ENCODE measurements at places on chromosomes 16 and 17.
A peak's percentile ranks its signal among the peaks of the same experiment; 100 is the strongest.

DNA sequence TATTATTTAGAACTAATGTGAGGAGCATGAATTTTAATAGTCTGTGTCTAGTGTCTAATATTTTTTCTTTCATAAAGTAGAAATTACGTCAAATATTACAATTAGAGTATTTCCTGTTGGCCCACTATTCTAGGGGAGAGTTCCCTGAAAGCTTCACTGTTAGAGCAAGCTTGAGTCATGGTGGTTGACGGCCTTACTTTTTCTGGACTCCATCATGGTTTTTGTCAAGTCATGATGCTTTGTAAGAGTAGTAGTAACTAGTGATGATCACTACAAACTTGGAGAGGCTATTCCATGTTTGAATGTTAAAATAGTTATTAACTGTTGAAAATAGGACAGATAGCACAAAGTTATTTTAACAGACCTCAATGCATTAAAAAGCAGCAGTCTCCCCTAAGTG is 1.7 kb downstream of the PSMD11 start:
- no peak for DNase-seq

DNA sequence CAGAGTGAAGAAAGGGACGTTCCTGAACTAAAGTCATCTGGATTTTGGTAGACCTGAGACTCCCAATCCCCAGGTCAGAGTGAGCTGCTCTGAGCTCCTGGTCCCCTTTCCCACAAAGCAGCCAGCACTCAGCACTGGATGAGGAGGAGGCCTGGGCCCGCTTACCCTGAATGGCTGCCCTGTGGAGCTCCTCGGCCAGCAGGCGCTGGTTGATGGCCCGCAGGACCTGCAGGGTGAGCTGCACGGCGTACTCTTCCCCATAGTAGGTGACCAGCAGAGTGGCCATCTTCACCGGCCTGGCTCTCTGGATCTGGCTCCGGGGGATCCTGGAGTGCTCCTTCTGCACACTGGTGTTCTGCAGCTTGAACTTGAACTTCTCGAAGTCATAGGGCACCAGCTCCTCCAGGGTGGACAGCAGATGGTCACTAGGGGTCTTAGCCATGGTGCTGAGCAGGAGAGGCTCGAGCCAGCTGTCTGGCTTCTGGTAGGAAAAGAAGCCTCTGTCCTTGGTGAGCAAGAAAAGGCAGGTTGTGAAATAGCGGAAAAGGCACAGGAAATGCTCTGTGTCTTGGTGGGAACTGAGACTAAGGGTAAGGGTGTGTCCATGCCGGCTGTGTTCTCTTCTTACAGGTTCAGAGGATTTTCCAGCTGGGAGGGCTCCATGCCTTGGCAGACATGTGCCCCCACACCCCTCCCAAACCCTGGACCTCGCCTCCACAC is at the start of gene MEFV:
TSS of gene MEFV (minus strand) at position 488 of the 720 bp plus-strand sequence. CDS start at position 442, 46 bp downstream.
- no peak for DNase-seq

GRCh38 chr17:51559778-51560177 is 299.4 kb downstream of the UTP18 start:
- DNase-seq = no peak

DNA sequence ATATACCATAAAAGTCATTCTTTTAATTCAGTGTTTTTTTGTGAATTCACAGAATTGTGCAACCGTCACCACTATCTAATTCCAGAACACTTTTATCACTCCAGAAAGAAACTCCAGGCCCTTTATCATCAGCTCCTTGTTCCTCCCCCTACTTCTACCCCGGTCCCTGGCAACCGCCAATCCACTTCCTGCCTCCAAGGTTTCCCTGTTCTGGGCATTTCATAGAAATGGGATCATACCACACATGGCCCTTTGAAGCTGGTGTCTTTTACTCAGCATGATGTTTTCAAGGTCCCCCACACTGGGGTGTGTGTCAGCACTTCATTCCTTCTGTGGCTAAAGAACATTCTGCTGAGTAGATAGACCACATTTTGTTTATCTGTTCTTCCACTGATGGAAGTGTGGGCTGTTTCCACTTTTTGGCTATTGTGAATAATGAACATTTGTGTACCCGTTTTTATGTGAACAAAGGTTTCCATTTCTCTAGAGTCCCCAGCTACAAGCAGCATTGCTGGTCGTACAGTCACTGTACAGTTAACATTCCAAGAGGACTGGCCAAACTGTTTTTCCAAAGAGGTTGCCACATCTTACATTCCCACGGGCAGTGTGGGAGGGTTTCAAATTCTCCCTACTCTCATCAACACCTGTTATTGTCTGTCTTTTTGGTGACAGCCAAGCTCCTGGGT is 75.8 kb upstream of the ZNF469 start:
- DNase-seq = no peak

GRCh38 chr17:39810939-39811728 is 53.0 kb downstream of the IKZF3 start:
- no peak for DNase-seq

DNA sequence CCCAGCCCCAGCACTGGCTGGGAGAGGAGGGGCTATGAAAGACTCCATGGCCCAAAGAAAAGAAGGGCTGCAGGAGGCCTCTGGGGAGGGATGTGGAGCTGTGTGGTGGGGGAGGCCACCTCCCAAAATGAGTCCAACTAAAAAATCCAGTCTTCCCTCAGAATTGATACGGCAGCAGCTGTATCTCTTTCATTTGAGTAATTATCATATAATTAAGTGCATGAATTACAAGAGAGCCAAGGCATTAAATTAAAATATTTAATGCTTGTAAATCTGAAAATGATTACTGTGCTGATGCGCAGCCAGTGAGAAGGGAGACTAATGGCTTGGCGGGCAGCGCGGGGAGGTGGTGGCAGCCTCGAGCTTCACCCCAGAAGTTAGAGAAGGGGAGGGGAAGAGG is 192.8 kb downstream of the C16orf78 start:
- no peak for DNase-seq

- peak; percentile 14 for DNase-seq
Observed at GRCh38 chr17:35612924-35613521, 25.9 kb downstream of the AP2B1 start.

DNA sequence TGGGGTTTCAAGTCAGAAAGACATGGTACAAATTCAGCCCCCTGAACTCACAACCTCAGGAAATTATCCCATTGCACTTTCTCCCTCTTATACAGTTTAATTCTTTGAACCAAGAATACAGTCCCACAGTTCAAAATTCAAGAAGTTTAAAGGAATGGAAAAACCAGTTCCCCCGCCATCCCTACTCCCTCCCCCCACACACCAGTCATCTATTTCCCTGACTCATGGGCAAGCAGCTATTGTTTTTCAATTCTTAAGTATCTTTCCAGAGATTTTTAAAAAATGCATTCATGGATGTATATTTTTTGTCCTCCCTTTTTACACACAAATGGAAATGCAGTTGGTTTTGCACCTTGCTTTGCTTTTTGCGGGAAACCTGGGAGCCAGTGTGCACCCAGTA is 7.3 kb downstream of the SYCE1L start:
- DNase-seq = no peak

DNA sequence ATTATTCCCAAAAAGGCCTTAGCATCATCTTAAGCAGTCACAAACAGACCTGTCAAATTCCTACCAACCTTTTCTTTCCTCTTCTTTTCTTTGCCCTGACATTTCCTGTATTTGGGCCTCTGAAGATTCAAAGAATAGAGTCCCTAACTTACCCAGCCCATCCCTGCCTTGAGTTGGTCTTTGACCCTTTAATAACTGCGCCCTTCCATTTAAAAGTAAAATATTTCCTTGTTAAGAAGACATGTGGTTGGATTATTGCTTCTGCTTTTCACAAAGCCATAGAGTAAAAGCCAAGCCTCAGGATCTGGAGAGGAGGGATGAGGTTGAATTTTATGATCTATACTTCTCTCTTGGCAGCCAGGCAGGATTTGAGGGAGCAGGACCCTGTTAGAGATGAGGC is 13.2 kb upstream of the CCL23 start:
- no peak for DNase-seq

DNA sequence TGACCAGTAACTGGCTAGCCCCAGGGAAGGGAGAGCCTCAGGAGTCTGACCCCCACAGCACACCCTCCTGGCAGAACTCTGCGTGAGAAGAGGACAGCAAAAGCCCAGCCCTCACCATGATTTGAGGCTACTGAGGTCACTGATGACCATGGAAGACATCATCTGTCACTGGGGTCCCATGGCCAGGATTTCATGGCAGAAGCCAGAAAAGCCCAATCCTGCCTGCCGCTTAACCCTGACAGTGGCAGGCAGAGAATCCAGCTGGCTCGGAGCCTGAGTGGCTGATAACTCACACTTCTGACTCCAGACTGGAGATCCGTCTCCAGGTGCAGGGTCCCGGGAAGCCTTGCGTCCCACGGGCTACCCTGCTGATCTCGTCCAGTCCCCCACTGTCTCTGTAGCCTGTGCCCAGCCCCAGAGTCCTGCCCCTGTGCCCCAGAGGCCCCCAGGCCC is 17.5 kb downstream of the GRIN2C start:
- DNase-seq = no peak

GRCh38 chr17:41392278-41392677 is 5.1 kb downstream of the KRT31 start:
- DNase-seq = no peak

- peak; percentile 30 for DNase-seq
Observed at GRCh38 chr17:60601447-60602384, 1.7 kb downstream of the PPM1D start.

- DNase-seq = no peak
Observed at GRCh38 chr17:60303406-60304099, 88.4 kb downstream of the USP32 start.

DNA sequence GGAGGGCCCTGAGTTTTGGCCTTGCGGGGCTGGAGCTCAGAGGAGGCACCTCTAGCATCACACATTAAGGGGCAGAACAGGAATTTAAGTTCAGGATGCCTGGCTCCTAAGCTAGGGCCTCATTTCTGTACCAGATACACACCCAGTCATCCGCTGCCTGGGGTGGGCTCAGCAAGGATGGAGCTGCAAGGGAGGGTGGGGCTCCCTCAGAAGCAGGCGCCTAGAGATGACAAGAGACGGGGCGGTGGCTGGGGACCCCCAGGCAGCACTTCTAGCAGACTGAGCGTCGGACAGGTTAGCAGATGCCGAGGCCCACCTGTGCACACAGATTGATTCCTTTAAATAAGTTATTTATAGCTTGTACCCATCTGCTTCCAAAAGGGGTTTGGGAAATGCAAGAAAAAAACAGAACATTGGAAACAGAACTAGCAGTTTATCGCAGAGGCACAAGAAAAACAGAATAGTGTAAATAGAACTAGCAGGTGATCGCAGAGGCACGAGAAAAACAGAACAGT is 47.6 kb upstream of the CBFA2T3 start:
- no peak for DNase-seq

DNA sequence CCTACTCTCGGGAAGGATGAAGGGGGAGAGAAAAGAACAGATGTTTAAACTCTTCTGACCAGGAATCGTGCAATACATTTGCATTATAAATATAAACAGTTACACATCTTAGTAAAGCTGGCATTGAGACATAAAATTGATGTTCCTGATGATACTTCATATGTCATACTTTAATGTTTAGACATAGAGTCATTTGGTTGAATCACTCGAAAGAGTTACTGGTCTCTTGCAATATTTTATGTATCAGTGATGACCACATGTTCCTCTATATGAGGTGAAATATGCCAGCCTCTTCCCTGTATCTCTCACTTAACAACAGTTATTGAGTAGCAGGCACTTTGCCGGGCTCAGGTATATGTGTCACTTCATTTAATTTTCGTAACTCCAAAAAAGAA is 49.7 kb upstream of the PMFBP1 start:
- DNase-seq = no peak

GRCh38 chr17:42436391-42436790 is 13.3 kb upstream of the CAVIN1 start:
- DNase-seq = no peak

GRCh38 chr16:12601290-12601900 is 202.3 kb downstream of the CPPED1 start:
- no peak for DNase-seq

GRCh38 chr17:7839876-7840261 is 5.9 kb downstream of the KDM6B start:
- DNase-seq = no peak

GRCh38 chr16:71384073-71384724 is 25.7 kb downstream of the CALB2 start:
- DNase-seq = no peak

DNA sequence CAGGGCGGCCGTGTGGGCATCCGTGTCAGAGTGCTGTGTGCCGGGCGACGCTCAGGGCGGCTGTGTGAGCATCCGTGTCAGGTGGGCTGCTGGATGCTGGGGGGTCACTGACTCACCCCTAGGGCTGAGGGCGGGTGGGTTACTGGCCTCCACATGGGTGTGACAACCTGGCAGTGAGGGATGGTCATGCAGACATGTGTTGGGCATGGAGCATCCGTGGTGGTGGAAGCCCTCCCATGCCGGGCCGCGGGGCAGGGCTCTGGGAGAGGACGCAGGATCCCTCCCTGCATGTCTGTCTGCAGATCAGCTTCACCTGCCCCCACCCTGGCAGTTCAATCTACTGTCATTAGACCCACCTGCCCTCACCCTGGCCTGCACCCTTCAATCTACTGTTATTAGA is 56.3 kb downstream of the METRNL start:
- DNase-seq = no peak

- no peak for DNase-seq
Observed at GRCh38 chr16:4593086-4593485, 21.6 kb downstream of the UBALD1 start.

DNA sequence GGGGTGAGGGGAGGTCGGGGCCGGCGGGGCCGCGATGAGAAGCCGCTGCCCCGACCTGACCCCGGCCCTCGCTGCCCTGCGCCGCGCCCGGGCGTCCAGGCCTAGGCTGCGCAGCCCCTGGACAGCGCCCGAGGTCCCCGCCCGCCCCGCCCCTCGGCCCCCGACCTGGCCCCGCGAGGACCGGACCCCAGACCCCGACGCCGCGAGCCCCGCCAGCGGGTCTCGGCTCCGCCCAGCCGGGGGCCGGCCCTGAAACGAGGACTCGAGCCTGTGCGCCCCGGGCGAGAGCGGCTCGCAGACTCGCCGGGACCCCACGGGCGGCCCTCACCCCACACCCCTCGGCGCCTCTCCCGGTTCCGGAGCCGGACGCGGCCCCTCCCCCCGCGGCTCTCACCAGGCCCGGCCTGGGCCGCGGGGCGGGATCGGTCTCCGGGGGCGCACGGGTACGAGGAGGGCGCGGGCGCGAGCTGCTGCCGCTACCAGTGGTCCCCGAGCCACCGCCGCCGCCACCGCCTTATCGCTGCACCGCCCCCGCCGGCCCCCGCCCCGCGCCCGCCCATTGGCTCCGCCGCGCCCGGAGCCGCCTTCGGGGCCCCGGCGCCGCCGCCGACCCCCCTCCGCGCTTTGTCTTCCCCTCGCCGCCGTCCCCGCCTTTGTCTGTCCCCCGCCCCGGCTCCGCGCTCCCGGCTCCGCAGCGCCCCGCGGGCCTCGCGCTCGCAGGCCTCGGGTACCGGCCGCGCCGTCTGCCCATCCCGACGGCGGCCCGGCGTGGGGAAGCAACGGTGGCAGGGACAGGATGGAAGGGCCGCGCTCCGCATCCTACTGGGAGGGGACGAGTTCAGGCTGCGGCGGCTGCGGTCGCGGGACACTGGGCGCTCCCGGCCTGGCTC is at the start of gene LIMD2:
TSS of gene LIMD2 (minus strand) at position 488 of the 890 bp plus-strand sequence. CDS start 827 bp downstream, outside the sequence.
- DNase-seq = peak; percentile 71
